Panc1 (cell line): ENCODE measurements at places on chromosomes 1 and 21.

GRCh38 chr1:10860682-10861081 lies 64.2 kb upstream of the CASZ1 start:
- DNase-seq: no peak

- no peak for DNase-seq
Measured at GRCh38 chr21:44420416-44421205, 34.7 kb upstream of the LRRC3 start.

DNA sequence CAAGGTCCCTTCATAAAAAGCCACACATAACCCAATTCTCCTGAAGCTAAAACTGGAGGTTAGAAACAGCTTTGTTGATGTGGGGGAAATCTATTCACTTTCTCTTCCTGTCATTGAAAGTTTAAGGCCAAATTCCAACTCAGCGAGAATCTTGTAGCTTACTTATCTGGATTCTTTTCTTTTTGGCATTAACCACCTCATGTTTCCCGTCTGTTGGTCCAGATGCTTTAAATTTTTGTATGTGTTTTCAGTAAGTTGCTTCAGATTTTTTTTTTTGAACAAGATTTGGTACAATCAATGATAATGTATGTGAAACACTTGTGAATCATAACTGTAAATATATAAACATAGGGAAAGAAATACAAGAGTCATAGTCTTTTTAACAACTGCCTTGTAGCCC lies 33.7 kb upstream of the NEK7 start:
- DNase-seq: no peak

DNA sequence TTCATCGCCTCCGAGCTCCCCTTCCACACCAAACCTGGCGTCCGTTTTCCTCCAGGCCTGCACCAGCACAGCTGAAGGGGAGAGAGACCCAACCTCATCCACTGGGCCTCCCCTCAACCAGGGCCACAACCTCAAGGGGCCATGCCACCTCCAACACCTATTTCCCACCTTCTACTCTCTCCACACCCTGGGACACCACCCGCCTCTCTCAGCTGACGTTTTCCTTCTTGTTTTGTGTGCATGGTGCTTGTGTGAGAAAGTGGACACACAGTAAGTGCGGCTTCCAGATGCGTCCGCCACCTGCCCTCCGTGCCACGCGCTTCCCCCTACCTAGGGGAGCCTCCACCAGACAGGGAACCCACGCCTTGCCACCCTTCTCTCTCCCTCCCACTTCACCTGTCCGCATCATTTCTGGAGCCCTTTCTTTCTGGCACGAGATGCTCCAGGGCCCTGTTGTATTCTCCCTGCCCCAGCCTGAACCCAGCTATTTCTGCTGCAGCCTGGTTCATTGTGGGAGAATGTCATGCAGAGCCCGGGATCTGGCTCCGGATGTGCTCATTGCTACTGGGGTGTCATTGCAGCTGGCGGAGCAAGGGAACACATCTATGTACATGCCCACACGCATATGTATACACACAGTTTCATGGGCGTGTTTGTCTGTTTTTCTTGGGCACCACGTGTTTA lies 1.3 kb upstream of the GNB1 start:
- DNase-seq: no peak

GRCh38 chr1:206782448-206782847 lies 10.2 kb upstream of the IL10 start:
- DNase-seq: no peak

DNA sequence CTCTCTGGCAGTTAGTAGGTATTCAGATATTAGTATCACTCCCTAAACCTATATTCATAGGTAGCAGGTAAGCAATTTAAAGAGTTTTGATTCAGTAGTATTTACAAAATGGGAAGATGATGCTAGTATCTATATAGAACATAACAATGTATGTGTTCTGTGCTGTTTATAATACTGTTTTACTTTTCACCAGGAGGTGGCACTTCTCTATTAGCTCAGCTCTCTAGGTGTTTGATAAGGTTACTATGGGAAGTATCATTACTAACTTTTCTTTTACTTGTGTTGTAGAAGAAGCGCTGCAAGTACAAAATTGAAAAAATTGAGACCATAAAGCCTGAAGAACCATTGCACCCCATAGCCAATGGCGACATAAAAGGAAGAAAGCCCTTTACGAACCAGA lies 49.4 kb upstream of the FASLG start:
- DNase-seq: no peak

DNA sequence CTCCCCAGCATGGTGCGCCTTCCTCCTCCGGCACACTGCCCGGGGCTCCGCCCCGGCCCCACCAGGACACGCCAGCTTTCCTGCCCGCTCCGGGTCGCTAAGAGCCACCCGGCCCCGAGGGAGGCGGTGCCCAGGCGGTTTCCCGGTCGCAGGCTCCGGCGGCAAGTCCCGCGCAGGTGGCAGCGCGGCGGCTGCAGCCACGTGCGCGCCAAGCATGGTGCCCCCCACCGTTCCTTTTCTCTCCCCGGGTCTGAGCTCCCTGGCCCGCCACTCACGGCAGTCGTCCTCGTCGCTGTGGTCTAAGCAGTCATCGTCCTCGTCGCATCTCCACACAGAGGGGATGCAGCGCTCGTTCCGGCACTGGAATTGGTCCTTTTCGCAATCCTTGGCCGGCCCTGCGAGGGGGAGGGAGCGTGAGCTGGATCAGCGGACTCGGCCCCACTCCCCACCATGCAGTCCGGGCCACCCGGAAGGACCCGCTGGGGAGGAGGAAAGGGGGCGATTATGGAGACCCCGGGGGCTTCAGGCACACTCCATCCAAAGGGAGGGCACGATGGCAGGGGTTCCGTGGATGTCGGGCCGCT lies 1.2 kb downstream of the LRP8 start:
- no peak for DNase-seq

GRCh38 chr1:29786195-29786594 lies 549.9 kb downstream of the PTPRU start:
- DNase-seq: no peak

- DNase-seq: no peak
Measured at GRCh38 chr1:61358770-61359455, 276.6 kb downstream of the NFIA start.

GRCh38 chr1:64046891-64047290 lies 156.5 kb upstream of the UBE2U start:
- DNase-seq: no peak

- no peak for DNase-seq
Measured at GRCh38 chr1:91608876-91609275, 108.2 kb downstream of the CDC7 start.
